H1 (cell line): ENCODE measurements at places on chromosomes 3 and 15. TPM values are rescaled to one million over a fixed set of nuclear protein-coding genes. Genes with fewer than 3 reads are reported as not detected.

TMCO5A gene
- polyA plus RNA-seq, result not detected in 2 replicates

GPR156 gene
- polyA plus RNA-seq, result 1.1 and 1.6 TPM in 2 replicates

TMEM207 gene
- polyA plus RNA-seq, result not detected in 2 replicates

ESYT3 gene
- 4.3 and 4.4 TPM in 2 replicates for polyA plus RNA-seq

DNA sequence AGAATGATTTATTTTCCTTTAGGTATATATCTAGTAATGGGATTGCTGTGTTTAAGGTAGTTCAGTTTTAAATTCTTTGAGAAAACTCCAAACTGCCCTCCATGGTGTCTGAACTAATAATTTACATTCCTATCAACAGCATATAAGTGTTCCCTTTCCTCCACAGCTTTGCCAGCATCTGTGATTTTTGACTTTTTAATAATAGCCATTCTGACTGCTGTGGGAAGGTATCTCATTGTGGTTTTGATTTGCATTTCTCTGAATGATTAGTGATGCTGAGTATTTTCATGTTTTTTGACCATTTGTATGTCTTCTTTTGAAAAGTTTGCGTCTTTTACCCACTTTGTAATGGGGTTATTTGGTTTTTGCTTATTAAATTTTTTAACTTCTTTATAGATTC is 571.6 kb upstream of the CCDC54 start:
- no peak for DNase-seq

- no peak for DNase-seq
These were observed 303.5 kb upstream of the TPM1 start for GRCh38 chr15:62739082-62739481.

GRCh38 chr15:100879464-100880138 is at the start of gene ALDH1A3:
Gene ALDH1A3 (plus strand): TSS chr15:100879831. CDS start chr15:100879908, 77 bp downstream.
- no peak for DNase-seq

GRCh38 chr15:25415707-25416106 is 23.1 kb downstream of the UBE3A start:
- no peak for DNase-seq

GRCh38 chr15:81317642-81318017 is 6.3 kb downstream of the STARD5 start:
- DNase-seq, result no peak
